ENCODE measurements at places on chromosomes 2 and 18.

DNA sequence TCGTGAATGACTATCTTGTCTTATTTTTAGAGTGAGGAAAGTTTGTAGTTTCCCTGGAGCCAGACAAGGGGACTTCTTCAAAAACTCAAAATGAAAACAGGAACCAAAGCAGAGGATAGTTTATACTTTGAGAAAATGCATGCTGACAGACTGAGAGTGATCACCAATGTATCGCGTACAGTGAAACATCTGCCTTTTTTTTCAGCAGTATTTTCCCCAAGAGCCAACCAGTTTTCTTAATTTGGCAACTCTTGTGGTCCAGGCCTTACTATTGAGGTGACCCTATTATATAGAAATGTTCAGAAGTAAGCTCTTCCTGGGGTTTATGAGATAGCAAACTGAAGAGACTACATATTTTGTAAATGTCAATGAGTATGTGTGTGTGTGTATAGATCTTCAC, 153.7 kb upstream of the VRK2 start:
- DNase-seq = no peak

GRCh38 chr18:8982416-8983183, 119.9 kb upstream of the NDUFV2 start:
- DNase-seq = no peak

- DNase-seq = no peak
Measured at GRCh38 chr2:168894101-168894500, 3.9 kb upstream of the SPC25 start.

DNA sequence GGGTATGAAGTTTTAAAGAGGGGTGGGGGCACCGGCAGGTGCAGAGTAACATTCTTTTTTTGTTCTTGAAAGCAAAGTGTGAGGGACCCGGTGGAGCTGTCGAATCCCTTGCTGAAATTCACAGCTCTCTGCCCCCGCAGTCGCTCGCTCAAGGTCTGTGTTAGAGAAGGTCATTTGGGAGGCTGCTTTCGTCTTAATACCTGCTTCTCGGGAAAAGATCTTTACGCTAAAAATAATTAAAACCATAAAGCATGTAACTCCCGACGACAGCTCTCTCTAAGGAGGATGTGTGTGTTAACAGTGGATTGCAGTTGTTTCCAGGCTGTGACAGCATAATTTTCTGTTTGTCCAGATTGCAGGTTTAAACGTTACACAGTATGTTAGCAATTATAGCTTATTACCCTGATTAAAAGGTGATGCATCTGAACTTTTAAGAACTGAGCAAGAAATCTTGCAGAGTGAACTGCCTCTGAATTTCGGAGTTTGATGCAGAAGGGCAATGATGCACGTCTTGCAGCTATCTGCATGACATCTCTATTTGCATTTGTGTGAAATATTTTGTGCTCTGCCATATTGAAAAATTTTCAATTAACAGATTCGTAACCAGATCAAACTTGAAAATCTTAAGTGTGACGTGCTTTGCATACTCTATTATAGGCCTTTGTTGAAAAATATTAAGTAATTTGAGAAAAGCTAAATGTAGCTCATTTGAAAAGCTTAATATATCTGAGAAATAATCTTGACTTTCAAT, 954 bp downstream of the RAPGEF4 start:
- DNase-seq = no peak

- DNase-seq = no peak
Measured at GRCh38 chr18:46337271-46337670, 233.1 kb downstream of the HAUS1 start.

DNA sequence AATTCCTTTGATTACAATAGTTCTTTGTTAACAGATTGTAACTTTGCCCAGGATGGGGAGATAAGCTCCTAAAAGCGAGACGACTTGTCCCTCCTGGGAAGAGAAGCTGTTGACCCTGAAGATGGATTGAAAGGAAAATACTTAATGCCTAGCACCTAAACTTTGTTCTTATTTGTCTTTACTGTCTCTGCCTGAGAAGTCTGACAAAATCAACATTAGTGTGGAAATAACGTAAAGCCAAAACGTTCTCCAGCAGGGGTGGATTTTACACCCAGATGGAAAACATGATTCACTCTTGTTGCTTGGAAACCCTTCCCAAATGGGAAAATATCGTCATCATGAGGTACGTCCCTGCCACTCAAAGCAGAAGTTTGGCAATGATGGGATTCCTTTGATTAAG, 450.1 kb downstream of the SLC4A3 start:
- DNase-seq = no peak

GRCh38 chr2:10006236-10007161, 36.9 kb upstream of the KLF11 start:
- DNase-seq = no peak

DNA sequence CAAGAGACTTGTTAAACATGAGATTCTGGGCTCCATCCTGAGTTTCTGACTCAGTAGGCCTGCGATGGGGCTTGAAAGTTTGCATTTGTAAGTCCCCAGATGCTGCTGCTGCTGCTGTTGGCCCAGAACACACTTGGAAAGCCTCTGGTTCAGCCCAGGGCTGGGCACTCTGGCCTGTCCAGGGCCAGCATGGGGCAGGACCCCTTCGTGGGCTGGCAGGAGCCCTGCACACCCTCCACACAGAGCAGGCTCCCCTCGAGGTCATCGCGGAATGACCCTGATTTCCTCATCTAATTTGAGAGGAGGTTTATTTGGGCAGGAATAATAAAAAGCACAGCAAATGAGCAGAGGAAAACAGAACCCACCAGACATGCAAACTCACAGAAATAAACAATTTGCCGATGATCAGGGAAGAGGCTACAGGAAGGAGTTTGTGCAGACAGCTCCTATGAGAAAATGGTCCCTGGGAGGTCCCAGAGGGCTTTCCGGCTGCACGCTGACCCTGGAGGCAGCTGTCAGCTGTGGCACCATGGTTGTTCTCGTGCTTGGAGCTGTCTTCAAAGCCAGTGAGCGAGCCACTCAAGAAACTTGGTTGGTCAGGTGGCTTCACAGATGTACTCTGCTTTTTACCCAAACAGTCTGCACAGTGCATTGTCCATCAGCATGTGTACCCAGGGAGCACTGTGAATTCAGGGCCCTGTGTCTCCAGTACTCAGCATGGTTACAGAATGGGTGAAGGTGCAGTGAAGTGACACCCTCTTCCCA, 119.3 kb downstream of the GLI2 start:
- no peak for DNase-seq

DNA sequence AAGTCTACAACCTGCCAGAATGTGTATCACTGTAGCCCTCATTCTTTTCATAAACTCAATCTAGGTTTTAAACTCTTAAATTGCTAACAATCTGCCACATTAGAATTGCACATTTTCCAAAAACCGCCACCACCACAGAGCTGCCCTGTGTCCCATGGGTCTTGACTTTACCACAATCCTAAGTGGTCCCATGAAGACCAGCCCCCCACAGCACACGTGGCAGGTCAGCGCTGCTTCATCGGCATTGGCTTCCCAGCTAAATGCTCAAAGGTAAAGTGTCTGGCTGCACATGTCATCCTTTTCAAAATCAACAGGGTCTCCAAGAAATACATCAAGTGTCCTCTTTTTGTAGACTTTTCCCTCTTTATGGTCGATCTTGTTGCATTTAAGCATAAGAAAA, 2.4 kb downstream of the TBC1D8 start:
- no peak for DNase-seq

DNA sequence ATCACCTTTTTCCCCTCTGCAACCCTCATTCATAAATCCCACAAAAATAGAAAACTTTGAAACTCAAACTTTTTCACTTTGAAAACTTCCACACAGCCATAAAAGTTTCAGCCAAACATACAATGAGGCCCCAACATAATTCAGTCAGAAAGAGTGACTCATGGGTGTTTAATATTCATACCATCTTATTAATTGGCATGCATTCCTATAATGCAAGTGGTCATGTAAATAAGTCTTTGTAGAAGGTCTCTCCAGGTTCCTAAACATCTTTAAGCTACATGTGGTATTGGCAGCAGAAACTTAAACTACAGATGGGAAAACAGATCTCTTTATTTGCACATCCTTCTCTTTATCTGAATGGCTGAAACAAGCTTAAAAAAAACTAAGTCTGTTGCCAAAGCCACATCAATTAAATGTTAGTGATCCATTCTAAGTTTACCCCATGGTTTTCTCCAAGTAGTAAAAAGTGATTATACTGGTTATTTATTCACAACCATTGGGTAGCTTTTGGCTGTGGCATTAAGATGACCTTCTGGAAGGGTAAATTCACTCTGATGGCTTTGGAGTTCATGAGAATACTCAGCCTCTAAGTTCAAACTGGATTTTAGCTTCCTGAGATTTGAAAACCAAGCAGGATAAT, 70.2 kb upstream of the LYPD1 start:
- DNase-seq = no peak

- DNase-seq = no peak
Measured at GRCh38 chr2:108385411-108386071, 7.8 kb downstream of the SULT1C4 start.

DNA sequence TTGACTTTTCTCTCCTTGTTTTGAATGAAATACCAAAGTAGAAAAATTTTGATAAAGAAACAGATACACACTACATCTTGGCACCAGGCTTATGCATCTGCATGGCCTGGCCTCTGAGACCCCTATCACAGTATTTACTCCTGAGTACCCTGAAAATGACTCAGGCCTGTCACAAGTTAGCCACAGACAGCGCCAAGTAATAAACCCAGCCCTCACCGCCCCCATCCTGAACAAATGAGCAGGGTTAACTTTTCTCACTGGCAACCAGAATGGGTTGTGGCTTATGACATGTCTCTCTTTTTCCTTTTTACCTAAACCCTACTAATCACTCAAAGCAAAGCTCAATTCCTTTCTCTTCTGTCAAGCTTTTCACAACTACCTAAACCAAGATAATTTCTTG, 35.3 kb downstream of the SPRED2 start:
- no peak for DNase-seq

- DNase-seq = no peak
Measured at GRCh38 chr2:217208867-217209266, 349.0 kb upstream of the TNP1 start.

DNA sequence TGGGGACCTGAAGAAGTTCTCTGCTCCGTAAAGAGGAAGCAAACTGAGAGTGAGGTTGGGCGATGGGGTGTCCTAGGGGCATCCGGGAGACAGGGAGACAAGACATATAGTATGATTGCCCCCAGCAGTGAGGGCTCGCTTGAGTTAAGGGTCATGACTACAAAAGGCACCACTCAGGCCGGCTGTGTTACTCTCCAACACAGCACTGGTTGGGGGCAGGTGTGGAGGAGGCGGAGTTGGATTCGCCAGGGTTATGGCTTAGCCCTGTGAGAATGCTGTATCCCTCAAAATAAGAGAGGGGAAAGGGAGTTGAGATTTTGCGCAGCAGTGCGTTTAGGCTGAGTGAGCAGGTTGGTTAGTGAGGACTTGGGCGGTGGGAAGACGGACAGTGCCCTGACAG, 12.0 kb downstream of the DYSF start:
- no peak for DNase-seq

GRCh38 chr2:176154576-176155252, 2.4 kb upstream of the HOXD3 start:
- DNase-seq = no peak

DNA sequence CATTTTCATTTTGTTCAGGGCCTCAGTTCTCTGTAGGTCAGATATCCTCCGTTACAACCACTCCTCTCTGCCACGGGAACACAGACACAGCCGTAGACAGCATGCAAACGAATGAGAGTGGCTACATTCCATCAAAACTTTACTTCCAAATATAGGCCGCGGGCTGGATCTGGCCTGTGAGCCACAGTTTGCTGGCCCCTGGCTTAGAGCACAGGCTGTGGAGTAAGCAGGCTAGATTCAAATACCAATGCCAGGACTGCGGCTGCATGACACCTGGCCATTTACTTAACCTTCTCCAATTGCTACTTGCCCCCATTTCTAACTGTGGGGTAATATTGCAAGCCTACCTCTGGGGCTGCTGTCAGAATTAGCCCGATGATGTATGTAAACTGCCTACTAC, 325.8 kb upstream of the POU3F3 start:
- no peak for DNase-seq

DNA sequence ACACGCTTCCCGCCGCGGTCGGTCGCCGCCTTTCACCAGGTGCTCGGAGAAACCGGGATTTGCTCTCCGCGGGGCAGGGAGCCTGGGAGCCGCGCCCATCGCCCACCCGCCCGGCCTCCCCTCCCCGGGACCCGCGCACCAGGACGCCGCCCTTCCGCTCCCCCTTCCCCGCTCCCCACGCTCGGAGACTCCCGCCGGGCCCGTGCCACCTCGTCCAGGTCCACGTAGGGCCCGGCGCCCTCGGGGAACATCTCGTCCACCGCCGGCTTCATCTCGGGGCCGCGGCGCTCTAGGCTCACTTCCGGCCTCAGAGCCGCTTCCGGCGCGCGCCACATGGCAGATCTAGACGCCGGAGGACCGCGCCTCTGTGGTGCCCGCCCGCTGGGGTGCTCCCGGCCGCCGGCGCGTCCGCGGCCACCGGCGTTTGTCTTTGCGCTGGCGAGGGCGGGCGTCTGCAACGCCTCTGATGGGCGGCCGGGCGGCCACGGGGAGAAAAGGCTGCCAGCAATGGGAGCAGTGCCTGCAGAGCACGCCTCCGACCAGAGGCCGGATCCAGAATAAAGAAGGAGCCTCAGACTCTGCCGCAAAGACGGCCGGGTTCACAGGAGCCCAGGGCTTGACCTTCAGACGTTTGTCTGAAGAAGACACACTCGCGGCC, at the start of gene COPS9:
Gene COPS9 (minus strand): TSS at position 293 of the 658 bp plus-strand sequence. CDS start 21 bp downstream, at position 272.
- peak; percentile 94 for DNase-seq

- DNase-seq = no peak
Measured at GRCh38 chr18:48254077-48254602, 155.0 kb downstream of the ZBTB7C start.

DNA sequence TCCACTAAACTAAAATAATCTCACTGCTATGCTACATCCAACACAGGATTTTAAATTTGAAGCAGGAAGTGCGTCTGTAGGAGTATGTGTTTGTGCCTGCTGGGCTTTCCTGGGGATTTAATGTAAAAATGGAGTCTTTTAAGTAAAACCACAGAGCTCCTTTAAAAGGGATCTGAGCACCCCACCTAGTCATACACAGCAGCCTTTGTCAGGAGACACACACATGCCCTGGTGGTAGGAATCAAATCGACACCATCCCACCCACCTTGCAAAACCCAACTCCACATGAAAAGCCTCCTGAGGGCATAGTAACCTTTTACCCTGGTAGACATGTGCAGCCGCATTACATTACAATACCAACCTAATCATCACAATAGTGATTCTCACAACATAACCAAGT, 29.1 kb downstream of the UXS1 start:
- DNase-seq = no peak

GRCh38 chr2:49278141-49278540, 123.8 kb upstream of the FSHR start:
- no peak for DNase-seq

GRCh38 chr2:21372654-21373053, 248.9 kb downstream of the TDRD15 start:
- no peak for DNase-seq

- DNase-seq = no peak
Measured at GRCh38 chr18:12840382-12840781, 43.7 kb downstream of the PTPN2 start.

DNA sequence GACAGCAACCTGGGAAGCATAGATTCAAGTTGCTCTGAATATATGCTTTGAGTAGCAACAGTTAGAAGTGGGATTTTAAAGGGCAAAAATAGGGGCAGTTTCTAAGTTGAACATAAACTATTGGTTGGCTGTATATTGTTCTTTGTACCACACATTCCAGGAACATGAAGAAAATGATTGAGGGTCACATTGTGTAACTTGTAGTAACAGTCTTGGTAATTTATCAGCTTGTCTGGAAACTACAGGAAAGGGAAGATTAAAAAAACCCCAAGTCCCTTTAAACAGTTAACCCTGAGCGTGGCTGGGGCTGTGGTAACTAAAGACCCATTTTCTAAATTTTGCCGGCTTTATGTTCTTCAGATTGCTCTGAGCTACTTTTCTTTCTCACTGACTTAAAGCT, 7.4 kb downstream of the PLEKHB2 start:
- DNase-seq = no peak

All from osteocyte (in vitro differentiated cells).